ENCODE measurements at places on chromosomes 2 and 18.

GRCh38 chr2:47230418-47230817 lies 75.3 kb upstream of the STPG4 start:
- no peak for DNase-seq

- no peak for DNase-seq
Observed at GRCh38 chr2:45172760-45173392, 163.6 kb upstream of the SIX2 start.

DNA sequence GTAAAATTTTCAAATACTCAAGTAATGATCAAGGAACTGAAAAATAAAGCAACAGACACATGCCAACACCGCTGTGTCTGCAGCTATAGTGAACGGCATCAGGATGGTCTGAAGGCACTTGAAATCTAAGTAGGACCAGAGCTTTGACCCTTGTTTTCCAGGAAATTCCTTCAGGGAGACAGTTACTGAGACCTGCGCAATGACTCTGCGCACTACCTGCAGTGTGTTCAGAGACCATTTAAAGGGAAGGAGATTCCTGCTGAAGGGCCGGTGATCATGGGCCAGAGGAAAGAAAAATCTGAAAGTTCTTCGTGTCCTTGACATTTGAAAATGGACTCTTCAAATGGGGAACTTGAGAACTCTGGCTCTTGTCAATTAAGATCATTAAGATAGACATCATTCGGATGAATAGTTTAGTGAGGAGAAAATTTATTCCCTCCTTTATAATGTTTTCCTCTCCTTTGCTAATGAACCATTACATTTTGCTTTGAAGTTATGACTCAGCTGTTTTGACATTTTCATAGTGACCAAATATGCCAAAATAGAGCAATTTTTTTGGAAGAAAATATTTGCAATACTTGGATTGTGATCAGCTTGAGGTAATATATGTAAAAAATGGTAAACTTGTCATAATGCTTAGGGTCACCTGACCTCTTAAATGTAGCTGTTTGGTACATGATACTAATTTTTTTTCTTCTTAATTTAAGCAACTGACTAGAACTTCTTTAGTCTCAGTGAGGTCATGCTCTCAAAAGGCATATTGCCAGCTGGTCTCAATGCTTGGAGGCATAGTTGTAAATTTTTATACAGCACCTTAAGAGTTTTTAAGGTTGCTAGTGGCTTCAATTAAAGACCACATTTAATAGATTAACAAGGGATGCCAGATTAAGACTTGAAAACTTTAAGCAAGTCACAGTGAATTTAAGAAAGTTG lies 329.3 kb downstream of the ARHGAP15 start:
- DNase-seq: no peak

DNA sequence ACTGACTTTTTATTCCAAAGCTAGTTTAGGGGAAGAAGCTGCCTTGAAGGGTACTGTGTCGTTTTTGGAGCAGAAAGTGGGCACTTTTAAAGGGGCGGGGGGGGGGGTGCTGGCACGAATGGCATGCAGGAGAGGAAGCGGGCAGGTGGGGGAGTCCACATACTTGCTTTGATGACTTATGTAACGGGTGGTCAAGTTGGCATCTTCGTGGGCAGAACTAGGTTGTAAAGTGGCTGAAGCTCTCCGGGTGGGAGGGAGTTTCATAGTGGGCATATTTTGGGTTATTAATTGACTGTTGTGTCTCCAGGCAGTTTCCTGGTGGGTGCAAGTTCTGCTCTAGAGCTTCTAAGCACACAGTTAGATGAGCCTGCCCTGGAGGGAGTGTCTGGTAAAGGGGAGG lies 19.9 kb downstream of the PCARE start:
- DNase-seq: no peak

DNA sequence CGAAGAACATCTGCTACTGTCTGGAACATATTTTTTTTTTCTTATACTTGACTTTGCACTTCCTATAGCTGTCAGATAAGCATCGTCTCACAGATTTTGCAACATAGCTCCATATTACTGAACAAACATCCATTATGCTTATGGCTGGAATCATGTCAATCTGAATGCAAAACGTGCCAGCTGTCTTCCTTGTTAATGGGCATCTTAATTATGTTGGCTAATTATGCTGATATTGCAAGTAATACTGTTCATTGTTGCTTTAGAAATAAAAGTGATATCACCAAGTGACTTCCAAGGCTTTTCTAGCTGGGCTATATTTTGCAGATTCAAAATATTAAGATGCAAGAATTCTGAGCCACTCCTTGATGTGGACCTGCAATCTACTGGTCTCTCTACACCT lies 176.8 kb downstream of the ARL4C start:
- DNase-seq: no peak

DNA sequence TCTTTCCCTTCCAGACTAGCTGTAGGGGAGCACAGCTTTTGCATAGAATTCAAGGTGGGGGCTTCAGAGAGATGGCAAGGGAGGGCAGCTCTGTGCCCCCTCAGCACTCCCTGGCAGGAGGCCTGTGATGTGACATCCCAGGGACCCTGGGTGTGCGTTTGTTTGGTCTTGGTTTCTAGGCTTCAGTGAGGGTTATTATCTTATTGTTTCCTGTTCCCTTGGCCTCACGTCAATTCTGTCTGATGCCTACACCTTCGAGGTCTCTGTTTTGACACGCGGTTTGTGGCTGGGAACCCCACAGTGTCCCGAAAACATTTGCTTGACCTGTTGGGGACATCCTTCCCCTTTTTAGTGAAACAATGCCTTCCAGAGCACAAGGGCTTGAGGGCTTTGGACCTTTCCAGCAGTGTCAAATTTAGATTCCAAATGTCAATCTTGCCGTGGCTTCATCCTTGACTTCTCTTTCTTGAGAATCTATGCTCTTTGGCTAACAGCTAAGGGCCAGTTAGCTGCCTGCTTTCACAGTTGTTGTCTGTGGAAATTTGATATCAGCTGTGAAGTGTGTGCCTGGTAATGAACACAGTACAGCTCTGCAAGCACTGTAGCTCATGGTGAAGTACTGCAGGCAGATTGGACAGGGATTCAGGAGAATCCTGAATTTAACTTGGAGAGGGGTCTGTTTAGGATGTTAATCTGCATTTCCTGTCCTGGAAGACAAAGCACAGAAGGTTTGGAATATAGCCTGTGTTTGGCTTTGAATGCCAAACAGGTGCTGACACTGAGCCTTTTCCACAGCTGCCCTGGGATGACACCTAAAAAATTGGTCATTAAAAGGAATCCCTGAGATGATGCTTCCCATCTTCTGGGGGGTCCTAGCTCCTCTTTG lies 108.2 kb upstream of the CXCR4 start:
- no peak for DNase-seq

GRCh38 chr18:22570492-22570891 lies 152.8 kb upstream of the CTAGE1 start:
- DNase-seq: no peak

GRCh38 chr2:28172114-28172898 lies 220.4 kb upstream of the FOSL2 start:
- DNase-seq: no peak

GRCh38 chr2:58429014-58429875 lies 188.1 kb upstream of the FANCL start:
- no peak for DNase-seq

- DNase-seq: no peak
Observed at GRCh38 chr2:233474308-233475160, 92.0 kb downstream of the USP40 start.

DNA sequence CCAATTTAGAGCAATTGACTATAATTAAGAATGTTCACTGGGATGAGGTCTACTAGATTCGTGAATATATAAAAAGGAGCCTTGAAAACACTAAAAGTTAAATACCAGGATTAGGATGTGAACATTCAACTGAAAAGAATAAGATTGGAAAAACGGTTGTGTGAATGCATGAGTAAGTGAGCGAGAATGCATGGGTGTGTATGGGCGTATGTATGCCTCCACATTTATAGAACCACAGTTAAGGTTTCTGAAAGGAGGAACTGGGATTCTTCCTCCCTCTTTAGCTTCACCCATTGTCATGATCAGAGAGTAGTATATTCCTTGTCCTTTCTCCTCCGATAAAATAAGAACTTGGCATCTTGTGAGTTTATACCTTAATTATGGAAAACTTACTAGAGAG lies 151.1 kb upstream of the UBE2E3 start:
- no peak for DNase-seq

DNA sequence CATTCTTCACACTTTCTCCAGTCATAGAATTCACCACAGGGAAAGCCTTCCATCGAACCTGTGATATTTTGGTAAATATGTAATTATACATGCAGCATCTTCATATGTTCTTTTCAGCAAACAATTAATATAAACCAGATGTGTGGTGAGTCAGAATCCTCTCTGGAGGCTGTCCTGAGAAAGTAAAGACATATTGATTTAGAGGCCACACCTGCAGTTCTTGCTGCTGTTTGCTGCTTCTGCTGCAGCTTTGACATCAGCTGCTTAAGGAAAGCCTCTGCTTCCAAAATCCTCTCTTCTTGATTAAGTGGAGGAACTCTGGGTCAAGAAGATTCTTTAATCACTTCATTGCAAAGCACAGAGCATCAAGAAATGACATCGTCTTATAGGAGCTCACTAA lies 568.8 kb upstream of the ZEB2 start:
- no peak for DNase-seq

DNA sequence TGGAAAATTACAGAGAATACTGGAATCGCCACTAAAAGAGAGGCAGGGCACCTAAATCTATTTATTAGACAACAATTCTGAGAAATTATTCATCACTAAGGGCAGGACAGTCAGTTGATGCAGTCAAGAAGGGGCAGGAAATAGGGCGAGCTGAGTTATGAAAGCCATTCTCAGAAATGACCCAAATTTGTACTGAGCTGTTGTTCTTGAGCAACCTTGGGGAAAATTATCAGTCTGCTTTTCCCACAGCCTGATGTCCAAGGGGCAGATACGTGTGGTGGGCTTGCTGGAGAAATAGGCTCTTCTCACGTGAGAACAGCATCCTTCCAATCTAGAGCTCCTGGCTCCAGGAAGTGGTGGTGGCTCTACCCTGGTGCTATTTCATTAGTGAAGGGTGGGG lies 38.6 kb downstream of the STON1 start:
- no peak for DNase-seq

GRCh38 chr18:22167471-22168241 lies 1.7 kb upstream of the GATA6 start:
- no peak for DNase-seq

Data from Panc1 (cell line).